ENCODE measurements at places on chromosomes 2 and 18. TPM values are rescaled to one million over a fixed set of nuclear protein-coding genes. Genes with fewer than 3 reads are reported as not detected.

Gene TRPM8
- not detected for total RNA-seq

Gene GRHL1
- 6.5 TPM for total RNA-seq

Gene KCNJ3
- not detected for total RNA-seq

Gene ASB18
- not detected for total RNA-seq

Gene EMX1
- total RNA-seq = not detected

Gene THSD7B
- 0.38 TPM for total RNA-seq

Gene MEMO1
- total RNA-seq = 35.7 TPM

Gene RBM45
- total RNA-seq = 11.7 TPM

Gene CASP8
- 44.2 TPM for total RNA-seq

Gene REG3G
- total RNA-seq = not detected

Gene TPRKB
- 17.3 TPM for total RNA-seq

Gene RAD51AP2
- not detected for total RNA-seq

Gene NEU2
- total RNA-seq = not detected

Gene COBLL1
- 89.4 TPM for total RNA-seq

Gene HAAO
- total RNA-seq = 6.1 TPM

Gene CHAC2
- total RNA-seq = 1.6 TPM

Gene TNFRSF11A
- total RNA-seq = 3.9 TPM

Gene RBKS
- 2.2 TPM for total RNA-seq

Gene DLX1
- total RNA-seq = not detected

Gene EVA1A
- 31.7 TPM for total RNA-seq

Gene PLCD4
- total RNA-seq = 1.1 TPM

Gene PRKAG3
- not detected for total RNA-seq

Gene SCTR
- total RNA-seq = 13.2 TPM

Gene SPDYA
- total RNA-seq = 1.9 TPM

Gene MC4R
- 0.35 TPM for total RNA-seq

Gene TEKT4
- 3.4 TPM for total RNA-seq

Gene VPS54
- total RNA-seq = 26.7 TPM

Gene CHRNG
- not detected for total RNA-seq

Gene DAW1
- 4.9 TPM for total RNA-seq

Gene PEX13
- total RNA-seq = 25.8 TPM

Gene CD226
- 5.4 TPM for total RNA-seq

Gene BABAM2
- 39.5 TPM for total RNA-seq

Gene DOK6
- 3.2 TPM for total RNA-seq

Gene MERTK
- total RNA-seq = 20.7 TPM

Gene ANTXR1
- 54.3 TPM for total RNA-seq

Gene EIF4E2
- total RNA-seq = 68.1 TPM

Gene TRIM43
- not detected for total RNA-seq

Gene CTAGE1
- total RNA-seq = not detected

Gene REG3A
- total RNA-seq = not detected

Gene COL4A3
- 33.6 TPM for total RNA-seq

Gene CYBRD1
- 262 TPM for total RNA-seq

Gene HOXD3
- 0.47 TPM for total RNA-seq

Gene RAB27B
- total RNA-seq = 20.1 TPM

Gene ABCB11
- total RNA-seq = 0.32 TPM

Gene AKAIN1
- total RNA-seq = not detected

Gene NEB
- total RNA-seq = 0.83 TPM

Gene SP140
- total RNA-seq = 15.0 TPM

Gene FBXO11
- 75.0 TPM for total RNA-seq

Gene CAPN14
- 0.15 TPM for total RNA-seq
